CD4-positive, alpha-beta T cell (primary cell): ENCODE measurements at places on chromosomes 7 and 10.

- no peak for DNase-seq
Measured at GRCh38 chr10:128463991-128464760, 338.0 kb upstream of the MKI67 start.

DNA sequence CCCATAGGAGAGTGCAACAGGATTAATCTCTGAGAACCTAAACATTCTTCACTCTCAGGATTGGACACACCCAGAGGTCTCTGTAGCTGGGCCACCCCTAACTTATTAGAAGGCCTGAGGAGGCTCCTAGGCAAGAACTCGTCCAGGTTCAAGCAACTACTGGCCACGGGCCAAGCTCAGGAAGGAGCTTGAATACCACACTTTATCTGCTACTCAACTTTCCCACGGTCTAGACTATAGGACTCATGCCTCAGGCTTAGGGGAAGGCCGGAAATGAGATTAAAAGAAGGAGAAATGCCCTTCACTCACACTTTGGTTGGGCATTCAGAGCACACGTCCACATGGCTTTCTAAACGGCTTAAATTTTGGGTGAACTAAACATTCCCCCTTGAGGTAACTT, 142.8 kb upstream of the PHYHIPL start:
- no peak for DNase-seq

DNA sequence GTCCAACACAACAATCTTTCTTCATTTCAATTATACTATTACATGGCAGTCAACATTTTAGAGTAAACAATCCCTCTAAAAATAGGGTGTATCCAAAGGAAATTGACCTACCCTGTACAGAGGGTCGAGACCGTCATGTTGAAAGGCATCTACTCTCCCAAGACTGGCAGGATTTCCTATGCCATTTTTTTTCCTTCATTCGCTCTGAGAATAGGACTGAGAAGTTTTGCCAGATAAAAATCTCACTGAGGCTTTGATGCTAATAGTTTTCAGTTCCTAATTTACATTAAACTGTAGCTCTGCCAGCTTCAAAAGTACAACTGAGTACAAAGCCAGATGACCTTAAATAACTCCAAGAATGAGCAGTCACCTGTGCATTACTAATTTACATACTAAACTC, 84.5 kb upstream of the SEMA3C start:
- no peak for DNase-seq

DNA sequence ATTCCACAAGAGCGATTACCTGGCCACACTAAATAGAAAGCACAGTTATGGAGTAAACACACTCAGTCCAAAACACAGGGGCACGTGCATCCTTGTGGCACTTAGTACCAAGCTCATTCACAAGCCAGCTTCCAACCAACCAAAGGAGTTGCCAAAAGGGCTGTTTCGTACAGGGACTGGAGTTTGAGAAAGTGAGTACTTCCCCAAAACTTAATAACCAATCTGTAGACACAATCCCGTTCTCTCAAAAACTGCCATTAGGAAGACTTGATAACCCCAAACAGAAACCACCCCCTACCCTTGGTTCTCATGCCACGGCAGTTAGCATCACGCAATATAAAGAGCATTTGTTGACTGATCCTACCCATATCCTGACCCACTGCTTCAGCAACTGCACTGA, 166.2 kb upstream of the ASAH2 start:
- no peak for DNase-seq

DNA sequence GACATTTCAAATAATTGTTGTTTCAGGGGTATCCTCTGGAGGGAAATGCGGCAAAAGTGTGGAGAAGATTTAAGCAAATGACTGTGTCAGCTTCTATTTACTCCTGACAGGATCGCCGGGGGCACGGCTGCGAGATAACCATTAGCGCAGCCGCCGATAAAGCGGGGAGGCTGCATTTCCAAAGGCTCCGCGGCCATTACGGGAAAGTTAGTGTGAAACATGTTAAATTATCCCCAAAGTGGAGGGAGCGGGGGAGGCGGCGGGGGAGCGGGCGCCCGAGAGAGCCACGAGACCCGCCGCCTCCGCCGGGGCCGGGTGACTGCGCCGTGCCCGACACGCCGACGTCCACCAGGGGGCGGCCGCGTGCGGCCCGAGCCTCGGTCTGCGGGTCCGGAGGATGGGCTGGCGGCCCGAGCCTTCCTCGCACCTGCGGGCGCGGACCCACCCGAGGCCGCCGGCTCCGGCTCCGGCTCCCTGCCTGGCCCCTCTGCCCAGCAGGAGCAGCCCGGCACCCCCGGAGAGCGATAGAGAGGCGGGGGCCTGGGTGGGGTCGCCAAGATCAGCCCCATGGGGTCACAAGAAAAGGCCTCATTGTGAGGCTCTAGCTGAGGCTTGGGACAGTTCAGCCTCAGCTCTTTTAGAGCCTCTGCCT, 74.4 kb upstream of the PAX2 start:
- peak; percentile 70 for DNase-seq

- DNase-seq: no peak
Measured at GRCh38 chr10:69816521-69816920, 14.8 kb downstream of the COL13A1 start.

- DNase-seq: no peak
Measured at GRCh38 chr10:33085313-33085833, 127.3 kb upstream of the ITGB1 start.

DNA sequence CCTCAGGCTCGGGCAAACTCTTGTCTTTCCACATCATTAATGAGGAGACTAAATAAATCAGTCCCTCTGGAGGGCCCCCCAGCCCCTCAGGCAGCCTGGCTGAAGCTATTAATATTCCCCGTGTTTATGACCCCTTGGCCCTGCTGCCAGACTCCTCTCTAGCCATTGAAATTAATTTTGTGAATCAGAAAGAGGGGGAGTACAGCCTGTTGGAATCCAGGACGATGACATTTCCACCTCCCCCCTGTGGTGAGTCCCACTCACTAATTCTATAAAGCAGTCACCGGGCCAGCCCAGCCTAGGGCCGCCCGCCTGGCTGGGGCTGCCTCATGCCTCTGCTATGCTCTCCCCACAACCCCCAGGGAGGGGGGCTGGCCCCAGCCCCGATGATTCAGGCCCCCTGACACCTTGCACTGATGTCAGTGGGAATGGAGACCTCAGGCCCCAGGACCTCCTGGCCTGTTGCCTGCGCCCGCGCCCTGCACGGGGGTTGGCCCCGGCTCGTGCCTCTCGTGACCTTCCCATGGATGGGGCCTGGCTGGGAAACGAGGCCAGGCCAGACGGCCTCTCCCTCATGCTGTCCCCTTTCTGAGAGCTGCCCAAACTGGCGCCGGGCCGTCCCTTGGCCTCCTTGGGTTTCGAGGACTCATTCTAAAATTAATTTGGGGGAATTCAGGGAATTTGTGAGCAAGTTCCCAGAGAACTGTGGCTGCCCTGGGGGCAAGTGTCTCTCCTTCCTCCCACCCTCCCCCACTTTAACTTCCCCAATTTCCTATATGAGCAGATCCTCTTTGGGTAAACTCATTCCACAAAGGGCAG, 34.0 kb downstream of the TMEM270 start:
- no peak for DNase-seq

GRCh38 chr10:11875494-11876281, 52.5 kb downstream of the PROSER2 start:
- DNase-seq: peak; percentile 22

DNA sequence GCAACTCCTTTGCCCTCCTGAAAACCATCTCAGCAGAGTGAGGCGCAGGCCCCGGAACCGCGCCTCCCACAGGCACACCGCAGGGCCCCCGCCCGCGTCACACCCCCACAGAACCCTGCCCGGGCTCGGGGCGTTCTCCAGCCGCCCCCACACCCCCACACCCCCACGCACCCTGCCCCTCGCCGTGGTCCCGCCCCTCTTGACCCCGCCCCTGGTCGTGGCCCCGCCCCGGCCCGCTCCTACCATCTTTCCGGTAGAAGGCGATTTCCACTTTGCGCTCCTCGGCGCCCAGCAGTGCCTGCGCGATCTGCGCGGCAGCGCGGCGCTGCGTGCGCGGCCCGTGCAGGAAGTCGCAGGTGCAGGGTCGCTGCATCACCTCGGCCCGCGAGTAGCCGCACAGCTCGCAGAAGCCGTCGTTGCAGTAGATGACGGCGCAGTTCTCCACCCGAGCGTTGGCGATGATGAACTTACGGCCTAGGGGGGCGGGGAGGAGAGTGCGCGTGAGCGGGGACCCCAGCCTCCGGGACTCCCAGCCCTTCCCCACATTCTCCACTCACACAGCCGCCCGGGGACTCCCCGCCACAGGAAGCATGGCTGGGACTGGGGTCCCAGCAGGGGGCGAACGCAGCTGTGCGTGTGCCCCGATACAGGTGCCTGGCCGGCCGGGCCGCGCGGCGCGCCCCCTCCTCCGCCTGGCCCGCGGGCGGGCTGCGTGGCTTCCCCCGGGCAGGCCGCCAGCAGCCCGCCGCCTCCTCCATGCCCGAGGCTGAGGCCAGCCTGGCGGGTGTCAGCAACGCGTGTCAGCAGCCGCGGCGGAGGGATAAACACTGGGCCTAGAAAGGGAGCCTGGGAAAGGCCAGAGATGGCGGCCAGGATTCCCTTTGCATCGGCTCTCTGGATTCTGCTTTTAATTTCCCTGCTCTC, 3.4 kb downstream of the KCNH2 start:
- DNase-seq: peak; percentile 84

GRCh38 chr7:132709971-132710567, 133.8 kb upstream of the PLXNA4 start:
- DNase-seq: peak; percentile 36

DNA sequence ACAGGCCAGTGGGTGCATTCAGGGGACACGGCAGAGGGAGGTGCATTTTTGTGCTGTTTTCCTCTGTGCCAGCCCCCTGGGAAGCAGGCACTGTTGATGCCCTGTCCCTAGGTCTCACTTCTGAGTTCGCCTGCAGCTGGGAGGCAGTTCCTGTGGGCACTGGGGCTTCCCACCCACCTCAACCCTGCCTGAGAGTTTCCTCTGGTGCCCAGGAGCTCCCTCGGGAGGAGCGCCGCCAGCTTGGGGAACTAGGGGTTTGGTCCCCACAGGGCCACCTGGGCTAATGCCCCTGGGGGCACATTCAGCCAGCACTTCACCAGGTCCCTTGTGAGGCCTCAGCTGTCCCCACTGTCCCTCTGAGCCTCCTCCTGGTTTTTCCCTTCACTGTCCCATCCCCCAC, 178.2 kb upstream of the RHEB start:
- DNase-seq: no peak

DNA sequence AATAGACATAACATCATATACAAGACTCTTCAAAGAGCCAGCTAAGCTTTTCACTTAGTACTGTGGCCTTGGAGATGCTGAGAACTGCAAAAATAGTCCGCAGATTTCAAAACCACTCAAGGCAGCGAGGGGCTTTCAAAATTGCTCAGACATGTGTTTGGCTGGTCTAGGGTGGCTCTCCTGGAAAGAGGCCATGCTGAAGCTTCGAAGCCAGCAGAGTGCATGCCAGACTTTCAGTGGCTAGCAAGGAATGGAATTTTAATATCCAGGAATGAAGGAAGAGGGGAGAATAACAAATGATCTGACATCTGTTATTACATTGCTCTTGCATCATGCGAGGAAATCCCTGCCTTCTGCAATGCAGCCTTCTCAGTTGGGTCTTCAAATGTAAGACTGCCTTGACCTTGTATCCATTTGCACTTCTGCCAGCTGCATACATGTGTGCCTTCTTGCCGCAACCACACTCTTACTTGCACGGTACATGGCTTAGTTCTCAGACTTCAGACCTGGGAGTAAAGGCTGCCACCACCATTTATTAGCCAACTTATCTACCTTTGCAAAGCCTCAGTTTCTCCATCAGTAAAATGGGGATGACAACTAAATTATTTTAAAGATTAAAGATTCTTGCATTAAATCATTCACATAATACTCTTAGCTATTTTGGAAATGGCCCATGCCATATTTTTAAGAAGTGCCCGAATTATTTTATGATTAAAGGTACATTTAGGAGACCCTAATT, 55.9 kb downstream of the ITIH5 start:
- DNase-seq: no peak

GRCh38 chr7:158257001-158257400, 330.6 kb downstream of the PTPRN2 start:
- DNase-seq: no peak

DNA sequence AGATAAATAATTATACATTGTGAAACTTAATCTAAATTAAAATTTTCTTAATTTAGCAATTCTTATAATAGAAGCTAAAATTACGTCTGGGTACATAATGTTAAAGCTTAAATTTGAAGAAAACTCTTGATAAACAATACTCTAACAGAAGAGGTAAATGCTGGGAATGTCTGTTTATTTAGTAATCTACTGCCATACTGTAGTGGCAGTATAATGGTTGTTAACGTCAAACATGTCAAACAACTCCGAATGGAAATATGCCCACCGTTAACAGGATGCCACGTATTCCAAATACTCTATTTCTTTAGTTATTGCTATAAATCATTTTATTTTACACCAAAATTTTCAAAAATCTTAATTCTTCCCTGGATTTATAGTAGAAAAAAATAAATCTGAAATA, 40.0 kb upstream of the PTPN12 start:
- DNase-seq: no peak

- no peak for DNase-seq
Measured at GRCh38 chr7:139600306-139600705, 76.8 kb downstream of the CLEC2L start.

- DNase-seq: no peak
Measured at GRCh38 chr7:159139639-159140038, 5.0 kb downstream of the VIPR2 start.

- no peak for DNase-seq
Measured at GRCh38 chr10:3651969-3652653, 132.9 kb downstream of the KLF6 start.

DNA sequence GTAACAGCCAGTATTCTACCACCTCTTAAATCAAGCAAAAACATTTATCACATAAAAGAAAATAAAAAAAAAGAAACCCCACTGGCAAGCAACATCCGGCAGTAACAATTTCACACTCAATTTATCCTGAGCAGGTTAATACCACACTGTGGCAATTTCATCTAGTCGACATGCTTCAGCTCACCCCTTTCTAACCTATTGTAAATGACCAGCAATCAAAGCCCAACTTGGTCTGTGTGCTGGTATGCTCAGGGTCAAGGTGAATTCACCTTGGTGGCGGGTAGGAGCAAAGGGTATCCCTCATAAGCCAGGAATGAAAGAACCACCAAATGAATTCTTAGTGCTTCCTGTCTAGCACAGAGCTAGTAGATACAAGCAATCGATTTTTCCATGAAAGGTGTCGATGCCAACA, 109.1 kb upstream of the AFAP1L2 start:
- DNase-seq: no peak

GRCh38 chr7:155602156-155602555, 42.3 kb upstream of the RBM33 start:
- DNase-seq: no peak

GRCh38 chr7:142535123-142535779, 214.0 kb upstream of the PRSS1 start:
- peak; percentile 62 for DNase-seq
